Bronchial epithelial cell (primary cell): ENCODE measurements at places on chromosomes 5 and 9. TPM values are rescaled to one million over a fixed set of nuclear protein-coding genes. Genes with fewer than 3 reads are reported as not detected.

DNA sequence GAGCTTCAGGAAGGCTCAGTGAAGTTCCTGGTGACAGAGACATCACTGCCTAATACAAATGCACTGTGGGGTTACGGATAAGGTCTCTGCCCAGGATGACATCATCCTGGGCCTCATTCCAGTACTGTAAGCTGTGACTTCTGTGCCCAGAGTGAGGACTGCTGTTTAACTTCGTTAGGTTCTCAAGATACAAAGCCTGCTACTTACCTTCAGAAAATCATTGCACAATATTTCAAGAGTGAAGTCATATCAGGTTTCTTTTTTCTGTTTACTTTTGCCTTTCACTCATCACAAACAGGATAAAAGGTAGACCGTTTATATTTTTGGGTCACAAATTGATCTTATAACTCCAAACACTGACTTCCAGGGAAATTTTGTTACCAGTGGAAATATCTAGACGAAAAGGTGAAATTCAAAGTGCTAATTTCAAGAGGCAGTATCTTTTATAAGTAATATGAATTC lies 241.2 kb downstream of the PIK3R1 start:
- peak; percentile 91 for DNase-seq

DNA sequence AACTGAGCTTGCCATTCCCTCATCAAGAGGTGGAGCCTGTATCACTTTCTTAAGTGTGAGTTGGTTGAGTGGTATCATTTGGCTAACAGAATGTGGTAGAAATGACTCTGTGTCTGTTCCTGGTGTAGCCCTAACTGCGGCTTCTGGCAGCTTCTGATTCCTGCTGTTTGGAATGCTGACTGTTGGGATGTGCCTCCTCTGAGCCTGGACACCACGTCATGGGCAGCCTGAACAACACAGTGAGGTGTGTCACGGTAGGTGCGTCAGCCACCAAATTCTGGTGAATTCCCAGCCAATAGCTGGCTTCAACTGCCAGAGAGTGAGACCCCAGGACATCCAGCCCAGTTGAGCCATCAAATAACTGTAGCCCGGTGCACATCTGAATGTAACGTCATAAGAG lies 6.1 kb upstream of the C9orf152 start:
- DNase-seq = peak; percentile 51

GRCh38 chr5:154999865-155000264 lies 13.7 kb upstream of the KIF4B start:
- DNase-seq = no peak

- DNase-seq = no peak
Observed at GRCh38 chr5:110251366-110251765, 475.1 kb downstream of the TMEM232 start.

GRCh38 chr5:154734370-154735248 lies 20.6 kb upstream of the LARP1 start:
- no peak for DNase-seq

GRCh38 chr5:144139586-144139985 lies 30.9 kb downstream of the YIPF5 start:
- no peak for DNase-seq

- DNase-seq = no peak
Observed at GRCh38 chr9:132365986-132366385, 11.2 kb upstream of the SETX start.

GRCh38 chr9:88835772-88836171 lies 155.5 kb upstream of the S1PR3 start:
- no peak for DNase-seq

- no peak for DNase-seq
Observed at GRCh38 chr5:124260921-124261515, 485.4 kb downstream of the ZNF608 start.

- no peak for DNase-seq
Observed at GRCh38 chr9:17004500-17004899, 130.3 kb upstream of the CNTLN start.

- no peak for DNase-seq
Observed at GRCh38 chr5:81506378-81506777, 112.4 kb upstream of the ACOT12 start.

Gene TMEM252
- not detected in 2 replicates for total RNA-seq
